GM12864 (cell line): ENCODE measurements at places on chromosomes 5 and 9.

- DNase-seq, result no peak
Observed at GRCh38 chr5:57903458-57903857, 420.8 kb upstream of the ACTBL2 start.

GRCh38 chr5:119343766-119344165, 12.1 kb upstream of the TNFAIP8 start:
- no peak for DNase-seq

- DNase-seq, result no peak
Observed at GRCh38 chr9:69180670-69181069, 6.6 kb downstream of the TJP2 start.

DNA sequence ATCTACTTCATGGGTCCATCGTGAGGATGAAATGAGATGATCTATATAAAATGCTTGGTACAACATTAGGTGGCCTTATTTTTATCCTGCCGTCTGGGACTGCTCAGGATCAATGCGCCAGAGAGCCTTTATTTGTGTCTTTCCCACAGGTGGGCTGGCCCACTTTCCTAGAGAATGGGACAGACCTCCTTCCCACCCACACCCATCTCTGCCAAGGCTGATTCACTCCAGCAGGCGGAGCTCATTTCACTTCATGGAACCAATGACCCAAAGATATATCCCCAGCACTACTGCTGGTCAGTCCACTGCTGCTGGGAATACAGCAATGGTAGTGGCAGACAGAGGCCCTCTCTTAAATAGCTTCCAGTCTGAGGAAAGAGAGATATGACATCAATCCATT, 35.7 kb downstream of the TGFBI start:
- no peak for DNase-seq

DNA sequence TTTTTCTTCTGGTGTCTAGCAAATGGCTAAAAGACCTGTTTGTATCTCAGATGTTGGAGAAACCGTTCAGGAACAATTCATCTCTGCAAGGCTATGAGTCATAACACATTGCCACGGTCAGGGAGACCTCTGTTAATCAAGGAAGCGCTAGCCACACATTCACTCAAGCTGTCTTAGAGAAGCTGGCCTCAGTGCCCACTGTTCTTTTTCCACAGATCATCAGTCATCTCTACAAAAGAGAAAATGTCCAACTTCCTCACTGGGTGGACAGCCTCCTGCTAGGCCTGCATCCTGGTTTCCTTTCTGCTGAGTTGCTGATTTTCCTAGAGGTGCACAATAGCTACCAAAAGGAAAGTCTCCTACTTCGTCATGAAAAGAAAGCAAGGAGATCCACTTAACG, 360.5 kb downstream of the BNC2 start:
- no peak for DNase-seq

DNA sequence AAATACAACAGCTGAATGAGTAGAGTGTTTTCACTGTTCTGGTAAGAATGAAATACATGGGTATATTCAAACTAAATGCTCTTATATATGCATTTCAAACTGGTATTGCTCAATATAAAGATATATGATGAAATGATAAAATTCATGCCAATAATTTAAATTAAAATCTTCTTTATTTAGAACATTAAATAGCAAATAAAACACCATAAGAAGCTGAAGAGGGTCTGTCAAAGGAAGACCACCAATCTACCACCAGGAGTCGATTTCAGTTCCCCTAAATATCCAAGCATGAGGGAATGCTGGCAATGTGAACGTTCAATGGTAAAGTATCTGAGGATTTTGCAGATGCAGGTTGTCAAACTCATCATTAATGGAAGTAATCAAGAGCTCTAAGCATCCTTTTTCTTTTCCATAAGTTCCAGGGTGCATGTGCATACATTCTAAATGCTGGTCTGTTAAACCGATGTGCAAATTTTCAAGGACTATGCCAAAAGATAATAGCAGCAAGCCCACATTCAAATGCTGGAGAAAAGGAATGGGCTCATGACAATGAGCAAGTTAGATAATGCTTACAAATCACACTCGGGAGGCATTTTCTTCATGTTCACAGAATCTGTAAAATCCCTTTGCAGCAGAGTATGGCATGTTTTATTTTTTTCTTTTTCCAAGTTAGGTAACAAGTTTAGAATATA, 118.8 kb upstream of the MTAP start:
- no peak for DNase-seq

DNA sequence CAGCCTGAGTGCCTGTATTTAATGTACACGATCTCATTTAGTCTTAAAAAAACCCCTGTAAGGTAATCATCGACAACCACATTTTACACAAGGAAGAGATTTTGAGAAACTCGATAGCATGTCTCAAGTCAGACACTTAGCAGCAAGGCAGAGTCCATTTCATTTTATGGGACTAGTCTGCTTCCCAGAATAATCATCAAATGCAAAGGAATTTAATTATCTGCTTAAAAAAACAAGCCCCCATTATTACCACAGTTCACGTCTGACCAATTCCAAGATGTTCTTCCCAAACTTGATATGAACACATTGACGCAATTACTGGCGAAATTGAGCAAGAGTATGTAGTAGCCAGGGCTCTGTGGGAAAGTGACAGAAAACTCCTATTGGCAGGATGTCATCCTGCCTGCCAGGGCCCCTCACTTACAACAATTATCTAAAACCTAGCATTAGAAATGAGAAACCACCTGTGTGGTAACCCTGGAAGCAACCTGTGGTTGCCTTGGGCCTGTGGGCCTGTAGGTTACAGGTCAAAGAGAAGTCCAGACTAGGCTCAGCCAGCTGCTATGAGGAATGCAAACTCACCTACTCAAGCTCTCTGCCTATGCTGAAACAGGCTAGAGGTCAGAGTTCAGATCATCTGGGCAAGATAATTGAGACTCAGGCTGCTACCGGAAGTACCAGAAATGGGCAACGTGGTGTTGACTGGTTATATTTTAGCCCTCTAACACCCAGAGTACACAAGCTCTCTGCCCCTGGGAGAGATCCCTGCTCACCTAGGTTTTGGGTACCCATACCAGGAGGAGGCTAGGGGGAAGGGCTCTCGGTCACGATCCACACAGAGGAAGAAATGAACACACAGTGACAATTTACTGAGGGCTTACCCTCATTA, 1.6 kb downstream of the B4GALT1 start:
- no peak for DNase-seq

GRCh38 chr9:37471942-37472684, 6.9 kb upstream of the ZBTB5 start:
- DNase-seq, result no peak

- no peak for DNase-seq
Observed at GRCh38 chr5:160064417-160064810, 54.8 kb downstream of the PWWP2A start.

GRCh38 chr5:117551236-117551635, 976.6 kb upstream of the SEMA6A start:
- DNase-seq, result no peak

DNA sequence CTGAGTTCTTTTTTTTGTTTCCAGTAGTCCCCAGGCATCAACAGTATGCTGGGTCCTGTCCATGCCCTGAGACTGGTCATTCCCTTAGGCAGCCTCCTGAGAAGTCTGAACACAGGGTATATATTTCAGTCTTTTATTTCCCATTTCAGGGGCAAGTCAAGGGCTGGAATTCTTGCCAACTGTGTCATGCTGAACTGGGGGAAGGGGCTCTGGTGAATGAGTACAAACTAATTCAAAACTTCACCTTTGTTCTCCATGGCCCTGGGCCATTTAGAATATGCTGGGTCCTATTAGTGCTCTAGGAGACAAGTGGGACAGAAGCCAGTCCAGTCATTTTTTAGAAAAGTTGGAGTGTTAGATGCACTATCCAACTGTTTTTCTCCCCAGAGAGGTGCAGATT, 170.3 kb downstream of the TMC1 start:
- no peak for DNase-seq

GRCh38 chr5:105238561-105238960, 1676.0 kb upstream of the NUDT12 start:
- DNase-seq, result no peak

DNA sequence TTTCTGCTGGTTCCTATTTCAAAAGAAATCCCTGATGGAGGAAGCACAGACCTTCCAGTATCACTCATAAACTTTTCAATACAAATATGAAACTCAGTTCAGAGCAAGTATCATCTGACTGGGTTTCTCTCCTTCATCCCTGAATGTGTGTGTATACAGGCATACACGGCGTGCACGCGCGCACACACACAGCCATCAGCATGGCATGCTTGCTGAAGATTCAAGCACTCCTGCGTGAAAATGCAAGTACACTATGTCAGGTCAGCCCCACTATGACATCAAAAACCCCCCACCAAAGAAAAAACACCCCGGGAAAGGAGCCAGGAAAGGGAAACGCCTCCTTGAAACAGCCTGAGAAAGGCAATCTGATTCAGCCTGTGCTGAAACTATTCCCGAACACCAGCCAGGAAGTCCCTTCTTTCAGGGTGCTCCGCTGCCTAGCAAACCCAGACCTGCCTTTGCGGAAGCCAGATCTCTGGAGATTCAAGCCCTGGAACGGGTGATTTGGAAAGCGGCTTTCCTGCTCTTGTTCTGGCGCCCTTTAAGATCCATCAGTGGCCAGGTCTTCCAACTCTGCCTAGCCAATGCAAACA, 831 bp downstream of the KLHL3 start:
- DNase-seq, result no peak

GRCh38 chr9:7415836-7416235, 383.7 kb downstream of the DMAC1 start:
- no peak for DNase-seq

DNA sequence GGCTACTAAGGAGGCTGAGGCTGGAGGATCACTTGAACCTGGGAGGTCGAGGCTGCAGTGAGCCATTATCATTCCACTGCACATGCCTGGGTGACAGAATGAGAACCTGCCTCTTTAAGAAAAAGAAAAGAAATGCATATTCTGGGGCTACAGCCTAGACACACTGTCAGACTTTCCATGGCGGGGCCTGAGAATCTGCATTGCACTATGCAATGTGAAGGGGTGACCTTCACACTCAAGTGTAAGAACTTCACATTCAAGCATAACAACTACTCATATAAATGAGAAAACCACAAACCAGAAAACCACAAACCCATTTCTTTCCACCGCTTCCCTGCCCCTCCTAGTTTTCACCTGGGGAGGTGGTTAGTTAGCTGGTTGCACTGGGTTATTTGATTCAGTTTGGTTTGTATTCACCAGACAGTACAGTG, 18.0 kb upstream of the FBP2 start:
- no peak for DNase-seq

DNA sequence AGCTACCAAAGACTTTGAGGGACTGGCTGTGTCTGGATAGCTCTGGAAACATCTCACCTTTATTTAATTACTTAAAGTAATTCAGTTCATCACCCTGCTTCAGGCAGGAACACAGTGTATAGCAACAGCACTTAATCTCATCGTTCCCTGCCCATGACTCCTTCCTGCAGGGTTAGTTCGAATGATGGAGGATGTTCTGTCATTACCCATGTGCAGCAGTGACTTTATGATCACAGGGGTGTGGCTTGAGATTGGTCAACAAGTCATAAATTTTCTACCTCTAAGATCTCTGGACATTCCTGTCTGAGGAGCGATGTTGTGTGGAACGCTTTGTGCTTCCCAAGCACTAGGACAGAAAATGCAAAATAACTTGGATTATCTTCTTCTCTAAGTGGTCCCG, 37.1 kb upstream of the PRUNE2 start:
- no peak for DNase-seq

DNA sequence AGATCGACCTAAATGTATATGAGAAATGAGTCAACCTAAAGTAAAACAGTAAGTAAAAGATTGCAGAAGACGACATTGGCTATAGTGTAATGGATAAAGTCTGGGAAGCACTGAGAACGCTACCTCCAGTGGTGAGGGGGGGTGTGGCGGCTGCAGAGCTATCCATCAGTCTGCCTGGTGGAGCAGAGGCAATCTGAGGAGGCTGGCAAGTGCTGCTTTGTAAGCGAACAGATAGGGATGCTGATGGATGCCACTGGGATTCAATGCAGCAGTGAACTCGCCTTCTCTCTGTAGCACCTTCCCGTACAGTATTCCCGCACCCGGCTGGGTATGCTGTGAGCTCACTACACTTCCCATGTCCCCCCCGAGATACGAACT, 261.5 kb downstream of the NSG2 start:
- no peak for DNase-seq

- DNase-seq, result no peak
Observed at GRCh38 chr5:30539004-30539634, 654.4 kb upstream of the CDH6 start.

DNA sequence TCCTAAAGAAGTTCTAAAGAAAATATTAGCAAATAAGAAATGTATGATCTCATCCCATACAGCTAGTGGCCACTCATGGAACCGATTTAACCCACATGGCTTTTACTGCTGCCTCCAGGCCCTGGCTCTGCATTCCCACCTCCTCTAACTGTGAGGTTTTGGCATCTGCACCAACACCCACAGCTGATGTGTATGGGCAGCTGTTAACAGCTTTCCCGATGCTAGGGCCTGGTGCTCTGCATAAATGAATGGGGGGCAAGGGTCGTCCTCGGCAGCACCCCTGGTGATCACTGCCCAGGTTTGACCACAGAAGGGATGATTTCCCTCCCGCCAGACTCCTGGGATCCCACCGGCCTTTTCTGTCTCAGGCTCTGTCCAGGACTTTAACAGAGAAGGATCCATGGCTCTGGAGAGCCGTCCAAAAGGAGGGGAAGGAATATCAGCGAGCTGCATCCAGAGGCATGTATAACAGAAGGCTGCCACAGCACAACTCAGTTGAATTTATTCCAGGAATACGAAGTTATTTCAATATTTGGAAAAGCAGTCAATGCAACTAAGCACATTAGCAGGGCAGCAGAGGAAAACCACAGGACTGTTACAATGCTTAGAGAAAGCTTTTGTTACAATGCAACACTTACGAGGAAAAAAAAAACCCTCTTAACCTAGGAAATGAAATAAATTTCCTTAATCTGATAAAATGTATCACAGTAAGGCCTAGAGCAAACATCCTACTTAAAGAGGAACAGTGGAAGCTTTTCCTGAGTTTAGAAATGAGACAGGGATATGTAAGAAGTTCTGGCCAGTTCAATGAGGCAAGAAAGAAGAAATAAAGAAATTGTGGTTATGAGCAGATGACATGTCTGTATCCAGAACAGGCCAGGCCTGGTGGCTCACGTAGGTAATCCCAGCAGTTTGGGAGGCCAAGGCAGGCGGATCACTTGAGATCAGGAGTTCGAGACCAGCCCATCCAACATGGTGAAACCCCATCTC, 63.1 kb downstream of the NACC2 start:
- DNase-seq, result no peak

DNA sequence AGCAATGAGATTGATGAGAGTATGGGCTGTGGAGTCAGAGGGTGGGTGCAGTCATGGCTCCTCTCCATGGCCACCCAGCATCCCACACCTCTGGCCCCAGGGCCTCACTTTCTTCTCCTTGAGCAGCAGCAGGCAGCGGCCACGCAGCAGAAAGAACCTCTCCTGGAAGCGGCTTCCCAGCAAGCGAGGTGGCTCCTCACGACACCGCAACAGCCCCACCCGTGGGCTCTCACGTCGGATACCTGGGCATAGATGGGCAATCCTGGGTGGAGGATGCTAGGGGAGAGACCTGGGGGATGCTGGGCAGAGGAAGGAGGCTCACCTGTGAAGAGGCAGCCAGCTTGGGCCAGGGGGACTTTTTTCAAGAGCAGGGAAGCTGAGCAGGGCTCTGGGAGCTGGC, 5.2 kb upstream of the FCHSD1 start:
- DNase-seq, result no peak

- no peak for DNase-seq
Observed at GRCh38 chr5:147410496-147411358, 99.1 kb downstream of the DPYSL3 start.

GRCh38 chr5:150159741-150160179, 4.1 kb upstream of the PDGFRB start:
- no peak for DNase-seq

- DNase-seq, result no peak
Observed at GRCh38 chr5:170430866-170431437, 41.8 kb upstream of the KCNMB1 start.
